Stimulated activated CD4-positive, alpha-beta T cell treated with anti-CD3 and anti-CD28 coated beads, TNF-alpha, amount 100 ng/mL, for 1 hour (primary cell): ENCODE measurements at places on chromosomes 6 and 20.

GRCh38 chr6:16434885-16435284 is 196.5 kb downstream of the GMPR start:
- no peak for DNase-seq

DNA sequence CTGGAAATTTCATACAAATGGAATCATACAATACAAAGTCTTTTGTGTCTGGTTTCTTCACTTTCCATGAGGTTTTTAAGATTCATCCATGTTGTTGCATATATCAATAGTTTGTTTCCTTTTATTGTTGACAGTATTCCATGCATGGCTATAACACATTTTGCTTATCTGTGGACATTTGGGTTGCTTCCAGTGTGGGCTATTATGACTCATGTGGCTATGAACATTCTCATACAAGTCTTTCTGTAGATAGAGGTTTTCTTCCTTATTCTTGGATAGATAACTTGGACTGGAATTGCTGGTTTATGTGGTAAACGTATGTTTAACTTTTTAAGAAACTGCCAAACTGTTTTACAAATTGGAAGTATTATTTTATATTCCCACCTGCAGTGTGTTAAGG is 30.0 kb upstream of the KIF6 start:
- DNase-seq = no peak

DNA sequence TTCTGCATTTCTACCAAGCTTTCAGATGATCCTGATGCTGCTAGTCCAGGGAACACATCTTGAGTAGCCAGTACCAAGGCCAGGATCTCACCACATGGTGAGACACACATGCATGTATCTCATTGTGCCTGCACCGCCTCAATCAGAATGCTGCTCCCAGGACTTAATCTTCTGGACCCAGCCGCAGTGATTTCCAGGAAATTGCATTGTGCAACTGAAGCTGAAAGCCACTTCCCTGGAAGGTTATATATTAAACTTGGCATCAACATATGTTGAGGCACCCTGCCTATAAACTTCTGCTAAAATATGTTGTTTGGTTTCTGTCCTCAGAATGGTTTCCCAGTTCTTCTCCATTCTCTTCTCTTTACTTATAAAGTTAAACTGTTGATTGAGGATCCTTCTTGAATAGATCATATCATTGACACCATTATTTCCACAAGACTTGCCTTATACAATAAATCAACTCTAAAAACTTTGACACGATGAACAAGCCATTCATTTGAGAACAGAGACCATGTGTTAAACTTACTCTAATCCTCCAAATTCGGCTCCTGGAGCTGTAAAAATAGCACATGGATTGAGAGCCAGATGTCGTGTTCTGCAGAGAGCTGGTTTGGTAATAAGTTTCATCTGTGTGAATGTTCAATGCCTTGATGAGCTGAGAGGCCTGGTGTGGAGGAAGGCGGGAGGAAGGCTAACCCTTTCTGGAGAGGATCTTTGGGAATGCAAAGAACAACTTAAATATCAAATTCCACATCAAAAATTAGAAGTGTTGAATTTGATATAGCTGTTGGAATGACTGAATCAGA is 65.0 kb upstream of the PCSK2 start:
- DNase-seq = no peak

DNA sequence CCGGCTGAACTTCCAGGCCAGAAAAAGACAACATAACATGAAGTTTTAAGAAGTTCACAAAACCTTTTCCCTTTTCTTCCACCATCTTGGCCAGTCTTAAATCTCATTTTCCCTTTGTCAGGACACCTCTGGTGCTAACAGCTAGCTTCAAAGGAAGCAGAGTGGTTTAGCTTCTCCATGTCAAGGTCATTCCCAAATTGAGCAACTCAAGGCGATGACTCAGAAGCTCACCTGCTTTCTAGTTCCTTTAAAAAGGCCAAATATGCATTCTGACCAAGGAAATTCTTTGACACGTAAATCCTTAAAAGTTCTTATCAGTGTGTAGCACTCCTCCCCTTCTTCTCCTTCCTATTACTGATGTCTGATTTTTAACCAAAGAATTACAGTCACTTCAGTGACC is 69.6 kb upstream of the VGLL2 start:
- DNase-seq = no peak

GRCh38 chr6:138522611-138523010 is 23.3 kb upstream of the NHSL1 start:
- no peak for DNase-seq

GRCh38 chr20:58433759-58434158 is 44.7 kb downstream of the VAPB start:
- DNase-seq = no peak

- DNase-seq = no peak
These were observed 140.5 kb upstream of the ZNF217 start for GRCh38 chr20:53734006-53734688.

DNA sequence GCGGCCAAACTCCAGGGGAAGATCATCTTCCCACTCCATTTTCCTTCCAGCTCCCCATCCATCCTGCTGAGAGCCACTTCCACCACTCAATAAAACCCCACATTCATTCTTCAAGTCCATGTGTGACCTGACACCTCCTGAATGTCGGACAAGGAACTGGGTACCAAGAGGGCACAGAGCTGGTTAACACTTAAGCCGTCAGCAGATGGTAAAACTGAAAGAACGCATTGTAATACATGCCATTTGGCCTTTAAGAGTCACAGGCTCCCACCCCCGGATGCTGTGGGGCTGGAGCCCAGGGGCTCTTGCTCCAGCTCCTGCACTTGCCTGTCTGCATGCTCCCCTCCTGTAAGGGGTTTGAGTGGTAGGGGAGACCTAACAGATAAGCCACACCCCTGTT is 753.9 kb downstream of the COL12A1 start:
- DNase-seq = no peak

GRCh38 chr6:35780719-35781118 is at the start of gene CLPSL1:
Gene CLPSL1, plus strand, starts transcription at chr6:35781019. Its CDS starts 92 bp downstream, at chr6:35781111.
- no peak for DNase-seq

GRCh38 chr6:100892693-100893092 is 11.6 kb upstream of the ASCC3 start:
- no peak for DNase-seq

DNA sequence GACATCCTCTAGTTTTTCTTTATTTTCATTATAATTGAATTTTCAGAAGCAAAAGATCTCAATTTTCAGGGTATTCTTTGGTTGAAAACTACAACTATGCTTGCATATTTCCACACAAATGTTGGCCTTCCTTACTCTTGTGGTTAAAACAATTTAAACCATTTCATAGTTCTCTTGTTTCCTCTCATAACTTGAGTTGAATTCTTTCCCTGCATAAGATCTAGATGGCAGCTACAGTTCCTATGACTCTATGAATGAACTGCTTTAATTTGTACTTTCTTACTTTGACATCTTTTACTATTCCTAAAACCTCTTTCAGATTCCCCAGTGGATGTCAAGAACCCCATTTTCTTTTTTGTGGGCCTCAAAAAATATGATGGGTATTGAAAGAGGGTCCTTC is 564.5 kb downstream of the NKAIN2 start:
- DNase-seq = no peak
